ENCODE measurements at places on chromosomes 2 and 18.
A peak's percentile ranks its signal among the peaks of the same experiment; 100 is the strongest.

DNA sequence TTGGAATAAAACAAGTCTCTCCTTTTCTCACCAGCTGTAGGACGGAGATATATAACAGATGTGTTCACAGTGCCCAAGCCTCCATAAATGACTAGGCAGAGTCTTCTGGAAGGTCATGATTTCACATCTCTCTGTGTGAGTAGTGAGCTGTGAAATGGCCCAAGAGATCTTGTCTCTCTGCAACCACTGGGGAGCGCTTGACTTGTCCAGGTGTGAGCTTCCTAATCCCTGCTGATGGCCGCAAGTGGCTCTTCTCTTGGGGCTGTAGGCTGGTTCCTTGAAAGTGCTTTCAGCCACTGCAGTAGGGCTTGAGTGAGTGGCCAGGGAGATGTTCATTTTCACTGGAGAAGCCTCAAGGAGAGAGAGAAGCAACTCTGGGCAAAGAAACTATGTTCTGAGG, 38.1 kb upstream of the OTOS start:
- no peak for DNase-seq

DNA sequence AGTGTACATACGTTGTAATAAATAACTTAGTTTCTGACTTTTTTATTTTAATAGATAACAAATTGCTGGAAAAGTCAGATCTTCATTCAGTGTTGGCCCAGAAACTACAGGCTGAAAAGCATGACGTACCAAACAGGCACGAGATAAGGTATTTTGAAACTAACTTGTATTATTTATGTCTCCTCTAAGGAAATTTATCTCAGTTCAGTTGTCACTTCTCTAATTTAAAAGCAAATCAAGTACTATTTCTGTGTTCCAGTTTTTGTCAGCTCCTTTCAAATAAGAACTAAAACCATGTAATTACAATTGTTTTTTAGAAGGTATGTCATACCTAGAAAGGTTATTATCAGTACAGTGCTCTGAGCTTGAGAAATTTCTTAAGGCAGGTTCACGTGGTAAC, 4.6 kb downstream of the ATG16L1 start:
- no peak for DNase-seq

DNA sequence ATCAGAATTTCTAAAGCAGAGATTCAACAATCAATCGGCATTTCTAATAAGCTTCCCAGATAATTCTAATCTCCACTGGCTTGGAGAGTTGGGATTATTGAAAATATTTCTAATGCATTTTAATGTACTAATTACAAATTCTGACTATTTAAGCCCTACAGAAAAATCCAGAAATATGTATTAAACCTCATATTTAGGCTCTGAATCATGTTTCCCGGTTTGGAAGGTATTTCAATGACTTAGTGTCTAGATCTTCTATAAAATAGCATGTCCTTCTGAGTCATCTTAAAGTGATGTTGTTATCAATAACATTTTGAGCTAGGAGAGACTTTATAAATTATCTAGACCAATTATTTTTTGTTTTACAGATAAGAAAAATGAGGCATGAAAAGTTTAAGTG, 258.8 kb upstream of the NRXN1 start:
- no peak for DNase-seq

DNA sequence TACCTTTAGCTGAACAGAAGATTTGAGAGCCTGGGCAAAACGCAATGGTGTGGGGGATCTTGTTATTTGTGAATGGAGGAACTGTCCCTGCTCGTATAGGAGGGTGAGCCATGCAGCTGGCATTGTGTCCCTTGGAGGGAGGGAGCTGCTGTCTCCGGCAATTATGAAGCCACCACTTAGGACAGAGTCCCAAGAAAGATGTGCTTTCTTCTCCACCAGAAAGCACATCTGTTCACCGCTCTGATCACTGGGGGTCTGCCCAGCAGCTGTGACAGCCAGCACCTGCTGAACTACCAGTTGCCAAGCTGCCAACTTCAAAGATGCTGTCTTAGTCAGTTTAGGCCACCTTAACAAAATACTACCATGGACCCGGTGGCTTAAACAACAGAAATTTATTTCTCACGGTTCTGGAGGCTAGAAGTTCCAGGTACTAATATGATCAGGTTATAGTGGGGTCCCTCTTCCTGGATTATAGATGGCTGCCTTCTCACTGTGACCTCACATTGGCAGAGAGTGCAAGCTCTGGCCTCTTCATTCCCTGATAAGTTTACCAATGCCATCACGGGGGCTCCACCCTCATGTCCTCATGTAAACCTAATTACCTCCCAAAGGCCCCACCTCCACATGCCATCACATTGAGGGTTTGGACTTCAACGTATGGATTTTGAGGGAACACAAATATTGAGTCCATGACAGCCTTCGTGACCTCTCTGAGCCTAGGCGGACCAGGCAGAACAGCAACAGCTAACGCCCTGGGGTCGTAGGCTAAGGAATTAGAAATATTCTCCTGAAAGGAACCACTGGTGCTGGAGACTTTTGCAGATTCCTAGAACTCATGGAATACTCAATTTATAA, 148.3 kb downstream of the RHBDD1 start:
- DNase-seq = no peak

DNA sequence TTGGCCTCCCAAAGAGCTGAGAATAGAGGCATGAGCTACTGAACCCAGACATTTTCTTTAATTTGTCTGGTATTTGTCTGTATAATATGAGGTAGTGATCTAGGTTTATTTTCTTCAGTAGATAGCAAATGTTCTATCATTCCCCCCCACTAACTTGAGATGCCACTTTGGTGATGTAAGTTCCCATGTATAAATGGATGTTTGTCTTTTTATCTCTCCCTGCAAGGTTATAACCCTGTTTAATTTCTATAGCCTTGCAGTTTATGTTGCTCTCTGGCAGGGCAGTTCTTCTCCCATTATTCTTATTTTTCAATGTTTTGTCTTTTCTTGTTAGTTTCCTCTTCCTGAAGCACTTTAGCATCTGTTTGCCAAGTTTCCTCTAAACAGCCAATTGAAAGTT, 39.1 kb upstream of the MAP4K4 start:
- DNase-seq = no peak

DNA sequence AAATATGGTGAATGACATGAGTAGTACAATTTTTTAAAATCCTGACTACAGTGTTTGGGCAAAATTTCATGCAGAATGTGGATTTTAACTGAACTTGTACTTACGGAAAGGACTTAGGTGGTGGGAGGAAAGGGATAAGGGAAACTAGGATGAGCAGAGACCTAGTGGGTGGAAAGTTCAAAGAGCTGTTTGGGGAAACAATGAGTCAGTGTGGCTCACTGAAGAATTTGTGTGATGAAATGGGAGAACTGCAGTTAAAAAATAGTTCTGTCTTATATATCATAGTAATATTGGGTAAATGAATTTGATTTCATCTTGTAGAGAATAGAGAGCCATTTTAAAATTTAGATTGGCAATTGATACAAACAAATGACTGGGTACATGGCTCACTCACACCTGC, 220.1 kb upstream of the CTAGE1 start:
- DNase-seq = peak; percentile 17

GRCh38 chr2:153386481-153386897, 92.1 kb downstream of the RPRM start:
- DNase-seq = no peak

GRCh38 chr2:10688921-10689807, 611 bp downstream of the NOL10 start:
- DNase-seq = peak; percentile 20
